Endothelial cell (in vitro differentiated cells): ENCODE measurements at places on chromosomes 6 and 20. TPM values are rescaled to one million over a fixed set of nuclear protein-coding genes. Genes with fewer than 3 reads are reported as not detected.

The KIF6 gene
- total RNA-seq = 0.46 TPM

The GMPR gene
- total RNA-seq = 1.8 TPM

The OR2B6 gene
- not detected for total RNA-seq

The SLC17A3 gene
- total RNA-seq = 0.23 TPM

The C6orf58 gene
- total RNA-seq = 0.82 TPM

The GTSF1L gene
- not detected for total RNA-seq

The TNFRSF6B gene
- not detected for total RNA-seq

DNA sequence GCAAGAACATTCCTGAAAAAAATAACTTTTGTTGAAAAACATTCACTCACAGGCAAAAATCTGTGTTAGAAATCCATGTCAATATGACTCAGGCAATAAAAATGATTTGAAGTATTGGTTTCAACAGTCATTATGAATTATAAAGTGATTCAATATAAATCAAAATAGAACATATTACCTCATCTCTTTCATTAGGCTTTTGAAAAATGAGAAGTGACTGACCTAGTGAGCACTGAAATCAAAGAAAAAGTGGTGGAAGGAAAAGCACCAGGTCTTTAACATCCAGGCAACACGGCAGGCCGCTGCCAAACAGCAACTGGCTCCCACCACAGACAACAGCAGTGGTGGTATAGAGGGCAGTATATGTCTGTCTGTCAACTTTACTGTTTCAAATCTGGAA is 68.9 kb downstream of the MAN1A1 start:
- H3K4me3 ChIP-seq = no peak overlapping the region
- peaks cover 11% of the 10 kb centered on the region for H3K4me1 ChIP-seq
- no peak overlapping the region for H3K27ac ChIP-seq
- DNase-seq = no peak
- peaks cover 14% of the 10 kb centered on the region for H3K36me3 ChIP-seq

DNA sequence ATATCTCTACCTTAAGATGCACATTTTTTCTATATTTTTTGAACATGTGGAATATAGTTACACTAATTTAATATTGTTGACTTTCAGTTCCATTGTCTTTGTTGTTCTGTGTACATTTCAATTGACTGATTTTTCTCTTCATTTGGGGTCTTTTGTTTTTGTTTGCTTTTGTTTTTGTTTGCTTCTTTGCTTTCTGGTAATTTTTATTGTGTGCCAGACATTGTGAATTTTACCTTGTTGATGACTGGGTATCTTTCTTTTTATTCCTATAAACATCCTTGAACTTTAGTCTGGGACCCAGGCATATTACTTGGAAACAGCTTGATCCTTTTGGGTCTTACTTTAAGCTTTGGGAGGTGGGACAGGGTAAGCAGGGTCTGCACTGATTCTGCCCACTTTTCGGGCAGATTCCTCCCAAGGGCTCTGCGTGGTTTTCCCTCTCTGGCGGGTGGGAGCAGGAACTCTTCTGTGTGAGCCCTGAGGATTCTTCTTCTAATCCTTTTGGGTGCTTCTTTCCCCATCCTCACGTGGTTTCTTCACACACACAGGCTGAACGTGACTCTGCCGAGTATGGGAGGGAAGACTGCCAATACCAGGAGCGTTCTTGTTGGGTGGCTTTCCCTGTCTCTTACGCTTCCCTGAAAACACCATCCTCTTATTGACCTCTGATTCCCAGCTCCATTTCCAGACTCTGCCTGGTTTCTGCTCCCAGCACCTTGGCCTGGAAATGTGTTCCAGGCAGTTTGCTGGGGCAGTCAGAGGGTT is 200.5 kb downstream of the ARID1B start:
- H3K4me3 ChIP-seq = no peak overlapping the region
- H3K36me3 ChIP-seq = no peaks in the 10 kb centered on the region
- H3K27ac ChIP-seq = no peak overlapping the region
- DNase-seq = no peak

DNA sequence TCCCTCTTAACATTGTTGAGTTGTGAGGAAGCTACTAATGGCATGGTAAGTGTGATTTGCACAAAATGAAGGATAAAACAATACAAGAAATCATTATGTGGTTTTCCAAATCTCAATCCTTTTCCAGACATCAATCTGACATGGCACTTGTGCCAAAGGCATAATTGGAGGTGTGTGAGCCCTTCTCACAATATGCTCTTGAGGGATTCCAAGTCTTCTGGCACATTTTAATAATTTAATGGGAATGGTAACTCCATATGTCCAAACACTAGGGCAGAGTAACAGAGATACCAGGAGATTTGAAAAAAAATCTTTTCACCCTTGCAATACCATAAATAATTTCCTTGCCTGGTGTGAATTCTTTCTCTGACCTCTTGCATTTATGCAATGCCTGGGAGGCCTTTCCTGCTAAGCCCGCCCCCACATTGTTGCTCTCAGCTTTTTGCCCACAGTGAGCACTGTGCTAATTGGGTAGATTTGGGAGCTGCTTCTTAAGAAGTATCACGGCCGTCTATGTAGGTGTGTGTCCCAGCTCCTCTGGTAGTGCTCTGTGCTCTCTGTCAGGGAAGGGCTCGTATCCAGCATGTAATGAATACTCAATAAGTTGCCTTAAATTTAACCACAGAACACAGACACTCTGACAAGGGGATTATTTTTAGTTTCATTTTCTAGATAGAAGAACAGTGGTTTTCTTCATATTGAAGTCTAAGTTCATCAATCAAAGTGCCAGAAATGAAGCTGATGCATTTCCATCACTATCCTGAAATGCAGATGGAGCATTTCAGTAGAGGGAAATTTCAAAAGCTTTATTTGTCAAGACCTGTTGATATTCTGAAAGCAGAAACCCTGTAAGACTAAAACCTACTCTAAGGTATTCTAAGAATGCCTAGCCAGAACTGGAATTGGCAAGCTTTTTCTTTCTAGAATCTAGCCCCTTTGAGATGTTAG is 54.4 kb upstream of the CEP85L start:
- H3K27ac ChIP-seq = no peak overlapping the region
- H3K36me3 ChIP-seq = no peaks in the 10 kb centered on the region
- H3K4me3 ChIP-seq = no peak overlapping the region
- peaks cover 26% of the 10 kb centered on the region for H3K4me1 ChIP-seq

DNA sequence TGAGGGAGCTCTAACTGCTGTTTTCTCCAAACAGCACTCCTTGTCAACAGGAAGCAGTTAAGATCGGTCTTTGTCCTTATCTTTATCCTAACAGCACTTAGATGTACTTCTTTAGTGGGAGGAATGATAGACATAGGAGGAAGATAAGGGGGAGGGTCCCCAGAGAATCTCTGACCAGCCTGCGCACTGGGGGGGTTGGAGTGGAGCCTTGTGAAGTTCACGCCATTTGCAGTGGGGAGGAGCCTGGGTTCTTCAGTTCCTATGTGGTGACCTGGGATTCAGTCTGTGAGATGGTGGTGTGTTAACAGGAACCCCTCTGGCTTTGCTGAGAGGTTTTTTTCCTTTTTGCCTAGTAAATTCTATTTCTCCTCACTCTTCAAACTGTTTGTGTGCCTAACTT is 18.1 kb upstream of the ASCC3 start:
- DNase-seq = no peak
- H3K36me3 ChIP-seq = peaks cover 5% of the 10 kb centered on the region
- no peak overlapping the region for H3K27ac ChIP-seq
- no peaks in the 10 kb centered on the region for H3K27me3 ChIP-seq
- H3K4me3 ChIP-seq = no peak overlapping the region

DNA sequence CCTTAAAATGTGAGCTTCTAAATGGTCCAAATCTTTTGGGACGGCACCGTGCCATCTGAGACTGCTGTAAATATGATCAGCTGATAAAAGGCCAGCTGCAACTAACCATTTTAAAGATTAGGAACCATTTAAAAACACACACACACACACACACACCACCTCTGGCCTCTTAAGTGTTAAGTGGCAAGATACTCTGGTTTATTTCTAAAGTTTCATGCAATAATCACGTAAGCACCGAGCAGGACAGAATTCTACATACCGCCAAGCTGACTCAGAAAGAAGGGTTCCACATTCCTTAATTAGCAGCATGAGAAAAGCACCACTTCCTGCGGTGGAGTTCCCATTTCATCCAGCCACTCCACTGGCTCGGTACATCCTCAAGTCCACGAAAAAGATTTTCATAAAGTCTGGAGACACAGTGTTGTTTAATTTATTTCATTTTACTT is 17.8 kb upstream of the ZNF217 start:
- no peaks in the 10 kb centered on the region for H3K36me3 ChIP-seq
- H3K4me1 ChIP-seq = peaks cover 22% of the 10 kb centered on the region
- no peak for DNase-seq
- H3K27ac ChIP-seq = peak overlapping the region; percentile 86
- H3K27me3 ChIP-seq = no peaks in the 10 kb centered on the region
- H3K4me3 ChIP-seq = no peak overlapping the region

DNA sequence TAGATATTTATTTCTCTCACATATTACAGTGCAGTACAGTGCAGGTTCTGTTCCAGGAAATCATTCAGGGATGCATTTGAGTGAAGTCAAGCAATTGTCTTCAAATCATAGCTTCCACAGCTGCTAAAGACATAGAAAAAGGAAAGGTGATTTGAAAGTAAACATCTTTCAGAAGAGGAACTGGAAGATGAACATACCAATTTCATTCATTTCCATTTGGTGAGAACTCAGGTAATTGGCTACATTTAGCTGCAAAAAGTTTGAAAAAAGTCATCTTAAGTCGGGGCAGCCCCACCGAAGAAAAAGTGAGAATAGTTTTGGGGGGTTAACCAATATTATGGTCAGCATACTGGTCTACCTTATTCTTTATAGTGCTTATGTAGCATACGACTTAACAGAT is 61.4 kb upstream of the IL20RA start:
- H3K27me3 ChIP-seq = no peaks in the 10 kb centered on the region
- no peak for DNase-seq
- H3K4me3 ChIP-seq = no peak overlapping the region
- no peak overlapping the region for H3K27ac ChIP-seq

DNA sequence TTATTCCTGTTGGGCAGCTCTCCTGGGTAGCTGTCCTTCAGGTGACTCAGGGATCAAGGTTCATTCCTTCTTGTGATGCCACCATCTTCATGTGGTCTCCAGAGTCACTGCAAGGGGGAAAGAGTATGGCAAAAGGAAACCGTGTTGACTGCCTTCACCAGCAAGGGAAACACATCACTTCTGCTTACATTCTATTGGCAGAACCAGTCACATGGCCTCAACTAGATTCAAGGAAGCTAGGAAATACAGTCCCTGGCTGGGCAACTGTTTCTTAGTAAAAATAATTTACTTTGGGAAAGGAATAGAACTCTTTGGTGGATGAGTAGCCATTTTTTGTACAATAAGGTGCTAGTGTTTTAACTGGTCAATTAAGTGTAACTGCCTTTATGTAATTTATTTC is 5.3 kb downstream of the ANKRD6 start:
- DNase-seq = no peak
- H3K27me3 ChIP-seq = peaks cover 3% of the 10 kb centered on the region
- H3K4me1 ChIP-seq = peaks cover 30% of the 10 kb centered on the region
- H3K36me3 ChIP-seq = no peaks in the 10 kb centered on the region
- no peak overlapping the region for H3K4me3 ChIP-seq
- no peak overlapping the region for H3K27ac ChIP-seq

DNA sequence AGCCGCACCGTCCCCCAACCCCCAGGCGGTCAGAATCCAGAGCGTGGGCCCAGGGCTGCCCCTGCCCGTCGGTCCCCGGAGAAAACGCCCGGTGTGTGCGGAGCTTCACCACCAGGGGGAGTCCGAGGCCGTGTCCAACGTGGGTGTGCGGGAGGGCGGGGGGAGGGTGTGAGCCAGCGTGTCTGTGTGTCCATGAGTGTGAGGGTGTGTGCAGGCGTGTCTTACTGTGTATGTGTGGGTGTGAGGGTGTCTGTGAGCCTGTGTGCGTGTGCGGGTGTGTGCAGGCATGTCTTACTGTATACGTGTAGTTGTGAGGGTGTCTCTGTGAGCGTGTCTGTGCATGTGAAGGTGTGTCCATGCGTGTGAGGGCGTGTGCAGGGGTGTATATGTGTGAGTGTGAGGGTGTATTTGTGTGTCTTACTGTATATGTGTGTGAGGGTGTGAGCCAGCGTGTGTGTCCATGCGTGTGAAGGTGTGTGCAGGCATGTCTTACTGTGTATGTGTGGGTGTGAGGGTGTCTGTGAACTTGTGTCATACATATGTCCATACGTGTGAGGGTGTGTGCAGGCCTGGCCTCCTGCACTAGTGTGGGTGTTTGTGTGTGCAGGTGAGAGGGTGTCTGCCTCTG is 24.6 kb upstream of the GATA5 start:
- H3K4me1 ChIP-seq = peaks cover 7% of the 10 kb centered on the region
- peak overlapping the region; percentile 18 for H3K4me3 ChIP-seq
- H3K27ac ChIP-seq = no peak overlapping the region
- peak; percentile 89 for DNase-seq
- peaks cover 15% of the 10 kb centered on the region for H3K27me3 ChIP-seq
- H3K36me3 ChIP-seq = peaks cover 9% of the 10 kb centered on the region

- H3K4me1 ChIP-seq = no peaks in the 10 kb centered on the region
- H3K27me3 ChIP-seq = peaks cover 1% of the 10 kb centered on the region
- DNase-seq = no peak
- H3K27ac ChIP-seq = no peak overlapping the region
- H3K36me3 ChIP-seq = no peaks in the 10 kb centered on the region
Measured at GRCh38 chr6:113742342-113742741, 114.8 kb upstream of the MARCKS start.

DNA sequence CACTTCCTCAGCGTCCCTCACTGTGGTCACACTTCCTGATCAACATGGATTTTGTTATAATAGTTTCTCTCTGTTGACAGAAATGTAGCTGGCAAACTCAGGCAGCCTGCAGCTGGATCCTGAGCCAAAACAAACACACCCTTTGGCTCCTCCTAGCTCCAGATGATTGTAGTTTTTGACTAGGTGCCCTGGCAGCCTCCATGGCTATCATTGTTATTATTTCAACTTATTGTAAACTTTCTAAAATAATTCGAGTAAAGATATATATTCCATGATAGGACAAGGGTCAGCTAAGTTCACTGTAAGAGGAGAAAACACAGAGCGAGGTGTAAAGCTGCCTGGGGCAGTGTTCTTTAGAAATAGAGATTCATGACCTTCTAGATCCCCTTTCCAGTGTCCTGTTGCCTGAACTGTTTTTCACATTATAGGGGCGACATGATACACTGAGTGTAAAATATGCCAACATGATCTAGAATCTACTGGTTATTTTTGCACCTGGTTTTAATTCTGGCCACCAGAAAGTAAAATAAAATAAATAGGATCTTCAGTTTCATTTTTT is 98.2 kb upstream of the HDGFL1 start:
- H3K4me3 ChIP-seq = no peak overlapping the region
- no peaks in the 10 kb centered on the region for H3K36me3 ChIP-seq
- H3K27ac ChIP-seq = no peak overlapping the region
- no peak for DNase-seq
- peaks cover 1% of the 10 kb centered on the region for H3K27me3 ChIP-seq
- peaks cover 19% of the 10 kb centered on the region for H3K4me1 ChIP-seq
